ENCODE measurements at places on chromosomes 7 and 10.

DNA sequence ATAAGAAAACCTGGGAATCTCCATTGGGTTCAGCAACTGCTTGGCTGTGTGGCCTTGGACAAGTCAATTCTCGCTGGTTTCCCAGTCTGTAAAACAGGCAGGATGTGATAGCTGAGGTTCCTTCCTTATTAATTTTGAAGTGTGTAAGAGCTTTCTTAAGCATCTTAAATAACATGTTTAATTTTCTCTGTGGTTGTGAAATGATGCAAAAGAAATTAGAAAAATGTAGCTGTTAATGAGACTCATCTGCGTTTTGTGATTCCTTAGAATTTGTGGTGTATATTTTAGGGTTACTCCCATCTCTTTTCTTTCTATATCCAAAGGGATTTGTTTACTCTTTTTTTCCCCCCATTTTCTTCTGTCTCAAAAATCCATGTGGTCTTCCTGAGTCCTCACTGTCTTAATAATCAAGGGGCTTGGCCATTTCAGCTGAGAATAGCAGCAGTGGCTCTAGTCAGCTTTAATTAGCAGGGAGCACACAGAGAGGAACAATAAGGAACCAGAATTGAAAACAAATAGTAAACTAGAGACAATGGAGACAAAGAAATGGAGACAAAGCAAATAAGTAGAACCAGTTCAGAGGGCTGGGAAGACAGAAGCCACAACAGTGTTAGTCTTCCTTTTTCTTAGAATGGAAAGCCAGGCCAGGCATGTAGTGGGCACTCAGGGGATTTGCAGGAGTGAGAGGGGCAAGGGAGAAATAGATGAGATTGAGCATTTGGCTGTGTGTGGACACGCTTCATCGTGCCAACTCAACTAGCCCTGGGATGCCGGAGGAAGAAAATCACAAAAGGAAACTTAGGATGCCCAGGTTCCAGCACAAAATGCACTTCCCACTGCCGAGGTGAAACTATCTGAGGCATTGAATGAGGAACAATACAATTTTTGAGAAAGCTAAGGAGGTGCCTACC is 93.9 kb downstream of the CHN2 start:
- no peak for DNase-seq

DNA sequence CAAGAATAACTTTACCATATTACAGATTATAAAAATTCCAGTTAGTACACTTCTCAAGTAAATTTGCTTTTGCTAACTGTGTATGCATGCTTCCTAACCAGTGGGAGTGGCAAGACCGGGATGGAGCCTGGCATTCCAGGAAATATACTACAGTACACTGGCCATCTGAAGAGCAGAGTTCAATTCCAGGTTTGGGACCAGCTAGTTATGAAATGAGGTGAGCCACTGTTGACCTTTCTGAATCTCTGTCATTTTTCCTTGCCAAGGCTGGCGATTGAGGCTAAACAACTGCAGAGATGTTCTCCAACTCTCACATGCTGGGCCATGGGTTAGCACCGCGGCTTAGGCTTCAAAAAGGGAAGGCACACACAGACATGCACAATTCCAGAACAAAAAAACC is 258.2 kb downstream of the GLI3 start:
- no peak for DNase-seq

GRCh38 chr7:8699875-8700624 is 266.6 kb downstream of the NXPH1 start:
- no peak for DNase-seq

GRCh38 chr10:61857746-61858145 is 43.8 kb upstream of the ARID5B start:
- no peak for DNase-seq

DNA sequence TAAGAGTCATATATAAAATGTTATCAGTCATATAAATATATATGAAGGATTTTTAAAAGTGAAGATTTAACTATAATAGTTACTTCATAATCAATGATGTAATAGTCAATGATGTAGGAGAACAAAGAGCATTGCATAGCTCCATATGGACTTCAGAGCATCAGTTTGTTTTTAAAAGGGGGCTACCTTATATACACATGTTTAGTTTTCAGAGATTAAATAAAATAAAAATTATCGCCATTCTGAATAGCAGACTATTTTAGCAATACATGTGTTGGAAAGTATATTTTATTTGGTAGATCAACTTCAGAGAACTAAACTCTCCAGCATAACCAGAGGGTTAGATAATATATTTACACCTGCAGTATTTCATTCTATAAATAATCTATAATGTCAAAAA is 29.1 kb upstream of the EPC1 start:
- no peak for DNase-seq

DNA sequence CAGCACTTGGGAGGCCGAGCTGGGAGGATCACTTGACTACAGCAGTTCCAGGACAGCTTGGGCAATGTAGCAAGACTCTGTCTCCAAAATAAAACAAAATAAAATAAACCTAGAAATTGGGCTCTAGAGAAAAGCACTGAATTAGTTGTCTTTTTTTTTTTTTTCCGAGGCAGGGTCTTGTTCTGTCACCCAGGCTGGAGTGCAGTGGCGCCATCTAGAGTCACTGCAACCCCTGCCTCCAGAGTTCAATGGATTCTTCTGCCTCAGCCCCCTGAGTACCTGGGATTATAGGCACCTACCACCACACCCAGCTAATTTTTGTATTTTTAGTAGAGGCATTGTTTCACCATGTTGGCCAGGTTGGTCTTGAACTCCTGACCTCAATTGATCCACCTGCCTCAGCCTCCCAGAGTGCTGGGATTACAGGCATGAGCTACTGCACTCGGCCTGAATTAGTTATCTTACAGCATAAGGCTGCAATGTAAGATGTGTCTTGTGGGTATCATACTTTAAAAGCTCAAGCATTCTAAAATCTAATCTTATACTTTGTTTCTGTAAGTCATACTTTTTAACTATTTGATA is 12.8 kb downstream of the MEIG1 start:
- DNase-seq, result peak; percentile 34

- DNase-seq, result no peak
Observed at GRCh38 chr10:28411648-28412047, 108.8 kb upstream of the MPP7 start.

GRCh38 chr7:54908760-54909438 is 109.9 kb upstream of the EGFR start:
- DNase-seq, result no peak

DNA sequence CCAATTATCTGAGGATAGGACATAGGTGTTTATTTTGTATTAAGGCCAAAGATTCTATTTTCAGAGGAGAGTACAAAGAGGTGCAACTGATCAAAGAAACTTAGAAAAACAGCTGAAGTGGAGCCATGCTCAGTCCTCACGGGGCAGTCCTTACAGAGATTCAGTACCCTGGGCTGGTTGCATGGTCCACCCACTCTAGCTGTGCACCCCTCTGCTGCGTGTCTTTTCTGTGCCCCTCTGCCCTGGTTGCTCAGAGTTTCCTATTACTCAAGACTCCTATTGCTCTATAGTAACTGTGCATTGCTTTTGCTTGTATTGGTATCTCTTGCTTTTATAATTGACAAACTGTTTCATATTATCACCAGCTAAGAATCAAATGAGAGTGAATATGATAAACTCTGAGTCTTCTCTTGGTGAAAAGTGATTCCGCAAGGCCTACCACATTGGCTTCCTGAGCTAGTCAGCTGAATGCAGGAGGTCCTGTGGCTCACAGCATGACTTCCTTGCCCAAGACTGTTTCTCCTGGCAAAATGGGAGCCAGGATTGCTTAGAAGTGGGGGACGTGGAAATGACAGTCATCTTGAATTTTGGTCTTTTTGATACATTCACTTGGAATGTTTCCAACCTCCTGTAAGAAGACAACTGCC is 137.0 kb downstream of the GLCCI1 start:
- no peak for DNase-seq

DNA sequence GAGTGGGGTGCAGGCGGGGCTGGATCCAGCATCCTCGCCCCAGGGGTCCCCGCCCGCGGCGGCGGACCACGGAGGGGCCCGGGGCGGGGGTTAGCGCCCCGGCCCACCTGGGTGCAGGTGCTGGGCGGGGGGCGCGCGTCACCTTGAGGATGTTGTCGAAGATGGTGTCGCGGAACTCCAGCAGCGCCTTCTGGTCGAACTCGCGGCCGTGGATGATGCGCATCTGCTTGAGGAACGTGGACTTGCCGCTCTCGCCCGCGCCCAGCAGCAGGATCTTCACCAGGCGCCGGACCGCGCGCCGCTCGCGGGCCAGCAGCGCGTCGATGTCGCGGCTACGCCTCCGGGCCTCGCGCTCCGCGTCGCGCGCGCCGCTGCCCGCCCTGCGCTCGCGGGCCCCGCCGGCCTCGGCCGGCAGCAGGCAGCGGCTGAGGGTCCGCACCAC is 376 bp downstream of the GNA12 start:
- peak; percentile 23 for DNase-seq

DNA sequence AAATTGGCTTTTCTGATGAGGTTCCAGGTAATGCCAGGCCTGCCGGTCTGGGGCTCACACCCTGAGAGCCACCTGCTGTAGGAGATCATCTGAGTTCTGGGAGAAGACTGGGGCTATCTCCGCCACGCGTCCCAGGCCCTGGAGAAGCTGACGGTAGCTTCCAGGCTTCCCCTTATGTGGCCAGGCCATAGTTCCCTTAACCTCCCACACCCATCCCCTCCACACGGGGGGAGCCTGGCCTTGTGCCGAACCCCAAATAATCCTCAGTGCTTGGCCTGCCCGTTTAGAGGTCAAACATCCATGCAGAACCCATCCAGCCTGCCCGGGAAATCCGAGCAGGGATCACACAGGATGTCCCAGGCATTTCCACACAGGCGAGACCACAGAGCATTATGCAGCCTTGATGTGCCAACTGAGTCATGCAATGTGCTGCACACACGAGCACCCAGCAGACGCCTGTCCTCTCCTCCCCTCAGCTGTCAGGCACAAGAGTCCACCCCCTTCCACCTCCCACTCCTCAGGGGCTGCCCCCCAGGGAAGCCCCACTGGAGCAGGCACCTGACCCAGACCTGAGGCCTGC is 176.2 kb downstream of the PRKAG2 start:
- DNase-seq, result no peak

Measured in T-cell (primary cell).